ENCODE measurements at places on chromosomes 16 and 17. TPM values are rescaled to one million over a fixed set of nuclear protein-coding genes. Genes with fewer than 3 reads are reported as not detected.

DNA sequence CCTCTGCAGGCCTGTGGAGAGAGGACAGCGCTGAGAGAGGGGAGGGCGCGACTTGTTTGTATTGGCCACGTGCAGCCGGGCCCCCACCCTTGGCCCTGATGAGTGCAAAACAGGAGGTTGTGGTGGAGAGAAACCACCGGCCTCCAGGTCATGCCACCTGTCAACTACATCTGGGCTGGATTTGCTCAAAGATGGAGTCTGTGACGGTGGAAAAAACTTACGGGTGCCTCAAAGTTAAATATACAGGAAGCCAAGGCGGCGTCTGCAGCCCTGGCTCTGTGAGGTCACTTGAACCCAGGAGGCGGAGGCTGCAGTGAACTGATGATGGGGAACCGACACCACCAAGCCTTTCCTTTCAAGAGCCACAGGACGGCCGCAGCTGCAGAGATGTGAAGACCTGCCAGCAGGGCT is 15.7 kb downstream of the C16orf74 start:
- no peaks in the 10 kb centered on the region for H3K4me1 ChIP-seq
- H3K27me3 ChIP-seq = no peaks in the 10 kb centered on the region
- no peak overlapping the region for H3K27ac ChIP-seq
- H3K36me3 ChIP-seq = no peaks in the 10 kb centered on the region
- no peak for DNase-seq

- no peaks in the 10 kb centered on the region for H3K27me3 ChIP-seq
- no peak overlapping the region for H3K27ac ChIP-seq
- DNase-seq = no peak
- H3K36me3 ChIP-seq = no peaks in the 10 kb centered on the region
Measured at GRCh38 chr17:49277638-49278037, 47.1 kb upstream of the PHOSPHO1 start.

- H3K27me3 ChIP-seq = no peaks in the 10 kb centered on the region
- no peaks in the 10 kb centered on the region for H3K4me1 ChIP-seq
- no peaks in the 10 kb centered on the region for H3K36me3 ChIP-seq
- H3K4me3 ChIP-seq = no peak overlapping the region
- no peak overlapping the region for H3K27ac ChIP-seq
Measured at GRCh38 chr17:51045621-51046020, 75.0 kb downstream of the SPAG9 start.

DNA sequence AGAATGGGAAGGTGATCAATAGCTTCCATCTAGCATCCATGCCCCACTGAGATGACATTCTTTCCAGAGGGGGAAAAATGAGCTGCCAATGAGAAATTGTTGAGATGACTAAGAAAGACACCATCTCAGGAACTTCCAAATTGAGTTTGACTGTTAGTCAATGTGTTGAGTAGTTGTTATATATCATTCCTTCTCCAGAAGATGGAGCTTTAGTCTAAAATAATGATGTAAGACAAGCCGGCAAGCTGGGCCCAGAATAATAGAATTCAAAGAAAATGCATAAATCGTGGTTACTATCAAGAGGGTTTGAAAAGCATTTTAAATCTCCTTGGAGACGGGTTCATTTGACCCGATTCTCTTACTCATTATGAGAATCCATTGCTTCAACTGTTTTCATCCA is 71.0 kb upstream of the ATF7IP2 start:
- H3K36me3 ChIP-seq = no peaks in the 10 kb centered on the region
- DNase-seq = no peak
- H3K27ac ChIP-seq = no peak overlapping the region
- H3K4me1 ChIP-seq = no peaks in the 10 kb centered on the region
- H3K4me3 ChIP-seq = no peak overlapping the region

GRCh38 chr17:19243838-19244237 is 6.7 kb downstream of the EPN2 start:
- no peaks in the 10 kb centered on the region for H3K27me3 ChIP-seq
- H3K4me1 ChIP-seq = peaks cover 21% of the 10 kb centered on the region
- H3K27ac ChIP-seq = no peak overlapping the region
- no peak for DNase-seq

DNA sequence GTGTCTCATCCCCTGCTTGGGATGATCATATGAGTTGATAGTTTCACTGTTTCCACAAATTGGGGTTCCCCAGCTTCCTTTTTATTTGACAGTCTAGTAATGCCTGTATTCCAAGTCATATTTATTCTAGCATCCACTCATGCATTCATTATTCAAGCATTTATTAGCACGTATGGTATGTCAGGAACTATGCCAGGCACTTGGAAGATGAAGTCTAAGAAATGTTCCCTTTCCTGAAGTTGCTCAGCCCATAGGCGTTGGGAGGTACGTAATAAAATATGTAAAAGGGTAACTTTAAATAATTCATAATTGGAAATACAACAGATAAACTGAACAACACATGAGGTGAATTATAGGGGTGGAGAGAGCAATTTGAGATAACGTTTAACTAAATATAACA is 338.0 kb upstream of the MAF start:
- no peak overlapping the region for H3K4me3 ChIP-seq
- no peaks in the 10 kb centered on the region for H3K36me3 ChIP-seq
- no peaks in the 10 kb centered on the region for H3K27me3 ChIP-seq
- H3K27ac ChIP-seq = no peak overlapping the region
- no peaks in the 10 kb centered on the region for H3K4me1 ChIP-seq

DNA sequence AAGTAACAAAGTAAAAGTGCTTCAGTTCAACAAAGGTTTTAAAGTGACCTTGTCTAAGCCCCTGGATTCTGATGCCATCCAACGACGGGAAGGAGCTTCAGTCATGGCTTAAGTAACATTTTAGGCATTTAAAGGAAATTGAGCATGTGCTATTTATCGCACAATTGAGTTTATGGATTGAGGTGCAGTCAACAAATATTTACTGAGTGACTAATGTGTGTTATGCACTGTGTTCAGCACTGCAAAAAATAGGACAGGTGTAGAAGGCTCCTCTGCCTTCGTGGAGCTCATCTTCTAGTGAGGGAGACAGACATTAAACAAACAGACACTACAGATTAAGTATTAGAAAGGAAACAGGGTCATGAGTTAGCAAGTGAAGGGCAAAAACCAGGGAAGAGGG is 12.5 kb downstream of the TMIGD1 start:
- H3K36me3 ChIP-seq = no peaks in the 10 kb centered on the region
- DNase-seq = no peak
- H3K27ac ChIP-seq = no peak overlapping the region
- peaks cover 7% of the 10 kb centered on the region for H3K4me1 ChIP-seq

- H3K4me3 ChIP-seq = no peak overlapping the region
- peaks cover 81% of the 10 kb centered on the region for H3K36me3 ChIP-seq
- no peaks in the 10 kb centered on the region for H3K4me1 ChIP-seq
Measured at GRCh38 chr17:1870592-1870991, 40.8 kb downstream of the RPA1 start.

DNA sequence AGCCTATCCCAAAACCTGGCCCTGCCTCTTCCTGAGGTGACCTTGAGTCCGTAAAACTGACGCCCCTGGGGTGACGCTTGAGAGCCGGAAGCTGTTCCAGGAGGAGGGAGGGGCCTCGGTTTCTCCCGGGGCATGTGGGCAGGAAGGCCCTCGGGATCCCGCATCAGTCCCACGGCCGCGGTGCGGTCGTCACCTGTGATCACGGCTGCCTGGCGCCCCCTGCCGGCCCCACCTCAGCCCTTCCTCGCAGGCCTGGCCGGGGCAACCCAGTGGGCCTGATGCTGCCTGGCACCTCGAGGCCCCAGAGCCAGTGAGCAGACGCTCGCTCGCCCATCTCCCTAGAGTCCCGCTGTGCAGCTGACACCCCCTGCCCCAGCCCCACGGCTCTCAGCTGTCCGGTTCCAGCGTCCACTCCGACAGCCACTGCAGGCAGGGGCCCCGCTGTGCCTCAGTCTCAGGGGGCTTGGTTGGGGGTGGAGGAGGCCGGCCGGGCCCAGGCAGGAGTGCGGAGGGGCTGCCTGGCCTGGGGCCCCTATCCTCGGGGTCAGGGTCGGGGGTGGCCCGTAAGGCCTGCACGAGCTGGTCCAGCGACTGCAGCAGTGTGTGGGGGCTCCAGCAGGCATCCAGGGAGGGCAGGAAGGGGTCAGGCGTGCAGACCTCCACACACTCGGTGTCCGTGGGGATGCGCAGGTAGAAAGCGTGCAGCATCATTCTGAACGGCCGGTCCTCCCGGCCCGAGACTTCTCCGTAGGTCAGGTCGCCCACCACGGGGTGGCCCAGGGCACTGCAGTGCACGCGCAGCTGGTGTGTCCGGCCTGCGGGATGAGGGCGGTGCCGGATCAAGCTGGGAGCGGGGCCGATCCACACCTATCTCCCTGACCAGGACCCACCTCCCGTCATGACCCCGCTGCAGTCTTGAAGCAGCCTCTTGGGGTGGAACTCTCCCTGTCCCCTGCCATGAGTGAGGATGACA is 2.3 kb downstream of the RPUSD1 start:
- DNase-seq = peak; percentile 75
- peaks cover 9% of the 10 kb centered on the region for H3K27me3 ChIP-seq
- H3K27ac ChIP-seq = no peak overlapping the region
- no peak overlapping the region for H3K4me3 ChIP-seq

- H3K27ac ChIP-seq = no peak overlapping the region
- H3K4me1 ChIP-seq = peaks cover 39% of the 10 kb centered on the region
- H3K36me3 ChIP-seq = no peaks in the 10 kb centered on the region
- H3K27me3 ChIP-seq = no peaks in the 10 kb centered on the region
Measured at GRCh38 chr16:87968541-87968940, 17.3 kb downstream of the BANP start.

DNA sequence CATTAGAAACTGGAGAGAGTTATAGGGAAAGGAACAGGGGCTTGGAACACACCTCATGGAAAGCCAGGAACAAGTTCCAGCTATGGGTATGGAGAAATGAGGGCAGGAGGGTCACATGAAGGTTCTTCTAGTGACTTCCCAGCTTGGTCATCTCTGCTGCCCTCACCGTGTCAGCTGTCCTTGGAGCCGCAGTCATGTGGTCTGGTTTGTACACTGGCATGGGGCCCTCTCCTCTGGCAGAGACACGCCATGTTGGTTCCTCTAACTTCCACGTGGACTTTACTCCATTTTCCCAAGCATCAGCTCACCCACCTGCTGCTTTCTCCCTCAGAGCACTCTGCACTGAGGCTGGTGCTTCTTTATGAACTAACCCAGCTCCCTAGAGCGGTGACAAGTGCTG is 26.3 kb downstream of the MPG start:
- H3K4me3 ChIP-seq = no peak overlapping the region
- no peak overlapping the region for H3K27ac ChIP-seq
- peaks cover 27% of the 10 kb centered on the region for H3K4me1 ChIP-seq
- DNase-seq = no peak

DNA sequence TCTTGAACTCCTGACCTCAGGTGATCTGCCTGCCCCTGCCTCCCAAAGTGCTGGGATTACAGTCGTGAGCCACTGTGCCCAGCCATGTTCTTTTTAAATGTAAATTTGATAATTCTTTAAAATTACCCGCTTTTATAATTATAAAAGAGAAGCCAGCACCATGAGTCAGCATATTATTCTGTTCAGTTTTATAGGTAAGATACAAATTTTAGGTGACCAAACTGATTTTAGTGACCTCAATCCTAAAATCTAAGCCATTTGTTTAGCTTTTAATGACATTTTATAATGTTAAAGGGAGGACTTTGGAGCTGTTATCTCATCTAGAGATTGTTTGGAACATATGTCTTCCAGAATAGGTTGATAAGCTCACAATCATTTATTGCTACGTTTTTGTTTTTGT is 20.8 kb upstream of the PPM1E start:
- H3K27ac ChIP-seq = no peak overlapping the region
- H3K4me3 ChIP-seq = no peak overlapping the region
- no peaks in the 10 kb centered on the region for H3K4me1 ChIP-seq
- peaks cover 56% of the 10 kb centered on the region for H3K36me3 ChIP-seq
- DNase-seq = no peak
- H3K27me3 ChIP-seq = no peaks in the 10 kb centered on the region

The C17orf78 gene
- total RNA-seq = not detected

The GRAPL gene
- 0.56 TPM for total RNA-seq

The TUBB3 gene
- 7.6 TPM for total RNA-seq

The TNP2 gene
- total RNA-seq = not detected
